Peyer's patch (tissue), 4 donors: ENCODE measurements at places on chromosomes 12 and 14.

DNA sequence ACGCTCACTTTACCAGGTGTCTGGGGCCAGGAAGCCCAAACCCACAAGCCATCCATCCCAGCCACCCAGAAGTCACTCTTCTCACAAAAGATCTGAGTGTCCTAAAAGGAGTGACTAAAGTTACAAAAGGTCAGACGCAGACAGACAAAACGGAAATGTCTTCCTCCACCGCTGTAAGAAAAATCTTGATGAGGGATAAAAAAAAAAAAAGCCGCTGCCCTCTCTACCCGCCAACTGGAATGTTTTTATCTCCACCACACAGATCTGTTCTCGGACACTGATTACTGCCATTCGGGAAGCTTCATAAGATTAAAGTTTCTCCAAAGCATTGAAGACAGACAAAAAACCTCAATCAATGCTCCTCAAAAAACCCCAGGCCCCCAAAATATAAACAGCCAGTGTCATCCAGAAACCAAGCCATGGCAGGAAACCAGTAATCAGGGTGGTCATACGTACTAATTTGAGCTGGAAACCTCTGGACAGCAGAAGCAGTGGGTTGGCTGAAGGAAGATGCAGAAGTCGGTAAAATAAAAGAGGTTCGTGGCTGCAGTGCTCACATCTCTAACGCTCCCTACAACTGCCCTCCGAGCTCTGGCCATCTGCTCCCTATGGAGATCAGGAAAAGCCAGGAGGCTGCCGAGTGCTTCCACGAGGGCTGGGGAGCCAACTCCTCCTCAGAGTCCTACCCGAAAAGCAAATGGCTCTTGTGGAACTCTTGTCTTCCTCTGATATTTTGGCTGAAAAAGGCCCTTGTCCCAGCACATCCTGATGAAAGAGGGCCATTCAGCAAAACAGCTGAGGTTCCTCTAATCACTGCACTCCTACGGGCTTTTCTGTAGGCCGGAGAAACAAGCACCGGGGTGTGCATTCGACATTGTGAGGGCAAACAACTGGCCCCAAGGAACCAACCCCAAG lies 30.3 kb downstream of the SSH1 start:
- DNase-seq, result no peak
- no peaks in the 10 kb centered on the region for H3K36me3 ChIP-seq
- H3K4me1 ChIP-seq, result peaks cover 17% of the 10 kb centered on the region
- H3K27ac ChIP-seq, result peak overlapping the region; percentile 84

DNA sequence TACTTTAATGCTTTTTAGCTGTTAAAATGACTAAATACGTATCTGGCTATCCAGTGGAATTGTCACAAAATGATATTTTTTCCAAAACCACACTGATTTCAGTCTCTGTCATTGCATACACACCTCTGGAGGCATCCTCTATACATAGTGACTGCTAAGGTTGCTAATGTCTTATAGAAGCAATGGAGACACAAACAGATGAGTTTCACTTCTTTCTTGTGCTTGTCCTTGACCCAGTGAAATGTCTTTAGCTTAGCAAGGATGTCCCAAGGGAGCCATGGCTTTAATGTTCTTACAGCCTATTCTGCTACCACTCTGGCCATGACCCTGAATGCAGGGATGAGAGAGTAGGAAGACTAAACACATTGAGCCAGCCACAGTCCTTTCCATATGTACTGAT lies 90.3 kb downstream of the TPH2 start:
- no peaks in the 10 kb centered on the region for H3K27me3 ChIP-seq
- no peaks in the 10 kb centered on the region for H3K4me1 ChIP-seq
- no peak overlapping the region for H3K27ac ChIP-seq
- no peaks in the 10 kb centered on the region for H3K36me3 ChIP-seq

GRCh38 chr12:83408146-83408545 lies 721.4 kb downstream of the TMTC2 start:
- H3K27me3 ChIP-seq, result no peaks in the 10 kb centered on the region
- no peaks in the 10 kb centered on the region for H3K4me1 ChIP-seq
- H3K27ac ChIP-seq, result no peak overlapping the region
- no peak for DNase-seq

DNA sequence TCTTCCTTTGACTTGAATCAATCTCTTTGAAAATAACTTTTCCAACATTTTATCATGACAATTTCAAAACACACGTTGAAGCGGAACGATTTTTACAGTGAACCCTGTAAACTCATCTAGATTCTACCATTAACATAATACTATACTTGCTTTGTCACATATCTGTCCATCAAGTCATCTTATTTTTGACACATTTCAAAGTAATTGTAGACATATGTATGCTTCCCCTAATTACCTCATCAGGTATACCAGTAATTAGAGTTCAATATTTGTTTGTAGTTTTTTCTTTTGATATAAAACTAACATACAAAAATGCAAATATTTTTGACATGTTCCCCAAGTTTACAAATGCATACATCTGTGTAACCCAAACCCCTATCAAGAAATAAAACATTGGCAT lies 140.4 kb downstream of the DACT1 start:
- no peaks in the 10 kb centered on the region for H3K4me1 ChIP-seq
- no peak overlapping the region for H3K4me3 ChIP-seq
- no peak overlapping the region for H3K27ac ChIP-seq
- H3K27me3 ChIP-seq, result no peaks in the 10 kb centered on the region
